Osteoblast (primary cell): ENCODE measurements at places on chromosomes 5 and 9.

DNA sequence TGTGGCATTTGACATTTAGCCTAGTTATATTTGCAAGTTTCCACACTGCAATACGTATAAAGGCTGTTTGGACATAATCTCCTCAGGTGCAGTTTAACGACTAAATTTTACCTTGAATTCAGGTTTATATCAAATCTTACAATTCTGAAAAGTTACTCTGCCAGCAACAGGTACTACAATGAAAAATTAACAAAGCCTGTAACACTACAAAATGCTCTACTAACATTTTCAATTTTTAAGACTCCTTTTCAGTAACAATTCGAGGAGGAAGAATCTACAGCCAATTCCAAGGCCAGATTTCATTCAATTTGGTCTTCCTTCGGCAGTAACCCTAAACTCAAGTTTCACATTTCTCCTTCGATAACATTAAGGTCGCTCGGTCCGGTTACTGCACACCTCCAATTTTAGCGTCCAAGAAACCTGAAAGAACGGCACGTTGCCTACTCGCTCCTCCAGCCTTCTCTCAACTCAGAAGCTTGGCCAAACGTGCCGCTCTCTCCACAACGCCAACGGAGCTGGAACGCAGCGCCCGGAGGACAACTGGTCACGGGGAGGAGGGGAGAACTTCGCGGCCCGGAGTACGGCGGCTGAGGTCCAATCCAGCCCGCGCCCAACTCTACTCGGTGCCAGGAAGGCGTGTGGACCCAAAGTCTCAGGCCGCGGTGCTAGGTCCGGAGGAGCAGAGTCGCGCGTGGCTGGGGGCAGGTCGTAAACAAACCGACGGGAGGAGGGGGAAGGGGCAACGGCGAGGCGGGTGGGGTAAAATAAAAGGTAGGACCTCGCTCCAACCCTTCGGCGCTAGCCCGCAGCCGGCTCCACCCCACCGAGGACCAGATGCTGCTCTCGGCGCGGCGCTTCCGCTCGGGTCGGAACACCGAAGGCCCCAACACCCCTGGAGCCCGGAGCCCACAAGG lies 681 bp downstream of the FNIP1 start:
- peak; percentile 80 for DNase-seq

DNA sequence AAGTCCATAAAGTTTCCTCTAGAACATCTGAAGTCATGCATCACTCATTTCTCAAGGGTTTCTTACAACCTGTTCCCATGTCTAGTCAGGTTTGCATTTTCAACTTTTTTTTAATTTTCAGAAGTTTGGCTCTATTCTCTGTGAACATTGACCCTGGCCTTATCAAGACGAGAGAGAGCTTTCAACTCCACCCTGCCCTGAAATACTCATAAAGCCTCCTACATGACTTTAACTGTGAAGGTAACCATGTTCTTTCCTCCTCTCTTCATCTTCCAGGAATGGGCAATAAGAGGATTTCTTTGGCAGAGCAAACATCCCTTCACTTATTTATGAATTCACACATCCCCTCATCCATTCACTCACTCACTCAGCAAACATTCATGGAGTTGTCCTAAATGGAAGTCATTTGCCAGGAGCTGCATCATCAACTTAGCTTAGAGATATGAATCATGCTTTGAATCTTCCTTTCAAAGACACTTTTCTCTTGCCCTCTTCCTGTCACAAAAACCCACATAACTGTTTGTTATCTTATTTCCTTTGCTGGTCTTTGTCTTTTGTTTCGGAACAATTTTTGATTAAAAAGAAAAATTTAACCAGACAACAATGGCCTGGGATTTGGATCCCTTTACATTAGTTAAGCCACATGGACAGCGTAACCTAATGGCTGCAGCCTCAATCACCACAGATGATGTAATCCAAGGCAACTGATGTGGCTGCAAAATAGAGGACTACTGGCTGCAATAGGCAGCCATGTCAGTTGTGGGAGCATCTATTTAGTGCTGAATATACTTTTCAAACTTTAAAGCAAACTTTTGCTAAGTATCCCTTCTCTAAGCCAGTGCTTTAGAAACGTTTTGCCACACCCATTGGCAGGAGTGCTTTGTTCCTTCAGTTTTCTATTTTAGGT lies 43.0 kb upstream of the GNAQ start:
- DNase-seq, result no peak

GRCh38 chr5:135228222-135228621 lies 170.8 kb downstream of the MACROH2A1 start:
- peak; percentile 36 for DNase-seq

GRCh38 chr5:129460672-129460935 lies 506 bp downstream of the ADAMTS19 start:
- DNase-seq, result no peak

DNA sequence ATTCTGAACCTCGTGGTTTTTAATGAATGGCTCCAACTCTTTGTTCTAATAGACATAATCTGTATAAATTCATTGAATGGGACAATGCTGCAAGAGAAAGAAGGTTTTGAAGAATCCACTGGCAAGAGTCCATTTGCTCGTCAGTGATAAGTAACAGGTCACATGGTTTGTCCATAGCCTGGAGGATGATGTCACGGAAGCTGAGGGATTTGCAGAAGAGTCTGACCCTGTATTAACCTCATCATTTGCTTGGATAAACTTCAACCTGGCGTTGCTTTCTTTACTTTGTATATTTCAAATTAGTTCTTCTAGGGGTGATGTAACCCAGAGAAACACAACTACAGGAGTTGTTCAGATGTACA lies 197.4 kb downstream of the GAS1 start:
- no peak for DNase-seq
